Activated CD4-positive, alpha-beta T cell treated with anti-CD3 and anti-CD28 coated beads, Interleukin-2, Interleukin-4, amounts not matched to agents 100 ng/mL and 50 ng/mL, durations not matched to agents 16 hours and 8 hours (primary cell): ENCODE measurements at places on chromosomes 1 and 21.

- peak; percentile 86 for DNase-seq
These were observed at the start of gene IL12RB2 for GRCh38 chr1:67307251-67308060. Gene IL12RB2 (plus strand): TSS chr1:67307873. CDS start chr1:67320369, 12,496 bp downstream.

DNA sequence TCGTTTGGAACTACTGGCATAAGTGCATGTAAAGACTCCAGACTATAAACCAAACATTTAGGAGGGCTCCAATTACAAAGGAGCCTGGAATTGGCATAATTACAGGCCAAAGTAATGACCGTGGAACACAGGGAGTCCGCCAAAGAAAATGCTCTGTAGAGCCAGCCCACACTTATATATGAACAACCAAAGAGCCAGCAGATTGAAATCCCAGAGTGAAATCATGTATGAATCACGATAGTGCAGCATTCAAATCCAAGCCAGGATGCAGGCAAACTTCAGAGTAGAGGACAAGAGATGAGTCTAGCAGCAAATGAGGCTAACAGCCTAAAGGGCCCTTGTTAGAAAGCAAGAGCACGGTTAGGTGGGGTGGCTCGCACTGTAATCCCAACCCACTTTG lies 13.1 kb downstream of the VPS26C start:
- no peak for DNase-seq

DNA sequence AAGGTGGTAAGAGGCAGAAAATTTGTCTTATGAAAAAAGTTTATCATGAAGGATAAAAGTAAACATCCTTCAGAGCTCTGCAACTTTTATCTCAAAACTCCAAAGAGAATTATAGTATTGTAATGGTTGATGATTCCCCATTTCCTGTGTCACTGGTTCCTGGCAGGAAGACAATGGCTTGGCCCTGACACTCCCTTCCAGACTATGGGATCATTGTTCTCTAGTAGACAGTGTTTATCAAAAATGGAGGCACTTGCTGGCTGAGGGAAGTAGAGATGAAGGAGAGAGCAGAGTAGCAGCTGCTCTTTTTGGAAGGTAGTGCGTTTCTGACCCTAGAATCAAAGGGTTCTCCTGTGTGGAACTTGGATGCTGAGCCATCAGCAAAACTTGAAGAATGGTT lies 145.9 kb upstream of the ATP1B1 start:
- no peak for DNase-seq

- peak; percentile 82 for DNase-seq
These were observed 92.1 kb downstream of the NIBAN1 start for GRCh38 chr1:184881941-184882913.

- DNase-seq: no peak
These were observed 15.6 kb upstream of the VAMP3 start for GRCh38 chr1:7755448-7755847.

DNA sequence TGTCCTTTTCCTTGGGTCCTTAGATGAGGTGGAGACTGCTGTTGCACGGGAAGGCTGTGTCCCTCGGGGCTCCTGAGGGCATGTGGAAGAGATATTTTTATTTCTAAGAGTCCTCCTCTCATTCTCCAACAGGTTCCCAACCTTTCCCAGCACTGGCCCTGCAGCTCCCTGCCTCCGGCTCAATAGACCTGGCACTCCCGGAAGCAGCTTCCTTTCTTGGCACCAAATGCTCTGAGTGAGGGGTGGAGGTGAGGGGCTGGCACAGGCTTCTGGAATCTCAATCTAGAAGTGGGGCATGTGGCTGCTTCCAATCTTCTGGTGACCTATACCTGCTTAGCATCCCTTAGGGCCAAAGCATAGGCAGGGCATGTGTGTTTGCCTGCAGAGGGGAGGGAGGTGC lies 4.5 kb downstream of the ETV3L start:
- no peak for DNase-seq

GRCh38 chr1:168628807-168629206 lies 52.4 kb downstream of the XCL1 start:
- peak; percentile 9 for DNase-seq

GRCh38 chr1:209641832-209642172 lies 10.4 kb downstream of the LAMB3 start:
- DNase-seq: no peak

DNA sequence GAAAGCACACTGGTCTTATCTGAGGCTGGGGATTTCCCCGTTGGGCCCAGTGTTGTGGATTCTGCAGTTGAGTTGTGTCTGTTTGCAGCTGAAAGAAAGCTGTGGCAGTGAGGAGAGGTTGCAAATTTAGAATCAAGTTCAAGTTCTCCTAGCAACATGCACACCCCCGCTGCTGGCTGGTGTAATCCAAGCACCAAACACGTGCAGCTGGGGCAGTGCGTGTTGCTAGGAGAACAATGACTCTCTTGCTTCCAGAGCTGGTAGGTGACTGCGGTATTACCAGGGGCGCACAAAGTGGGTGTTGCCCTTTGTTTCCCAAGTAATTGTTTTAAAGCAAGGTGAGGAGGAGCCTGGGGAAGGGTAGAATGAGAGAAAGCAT lies 91.5 kb downstream of the IER5 start:
- DNase-seq: no peak

DNA sequence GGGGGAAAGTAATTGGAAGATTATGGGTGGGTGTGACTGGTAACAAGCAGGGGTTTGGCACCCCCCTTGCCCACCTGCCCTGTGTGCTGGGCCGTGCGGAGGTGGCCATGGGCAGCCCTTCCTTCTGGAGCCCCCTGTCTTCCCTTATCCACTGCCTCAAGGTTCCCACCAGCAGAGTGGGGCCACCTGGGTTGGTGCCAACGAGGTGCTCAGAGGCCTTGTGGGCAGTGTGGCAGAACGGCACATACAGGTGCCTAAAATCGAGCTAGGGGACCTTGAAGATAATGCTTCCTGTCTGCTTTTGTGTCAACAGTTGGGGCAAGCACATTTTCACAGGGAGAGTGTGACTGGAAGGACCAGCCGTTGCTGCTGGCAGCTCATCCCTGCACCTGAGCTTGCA lies 161.8 kb downstream of the PCBP3 start:
- DNase-seq: no peak

- DNase-seq: no peak
These were observed 20.1 kb upstream of the SELENON start for GRCh38 chr1:25779894-25780293.

- no peak for DNase-seq
These were observed at the start of gene PDZK1IP1 for GRCh38 chr1:47189844-47190508. Gene PDZK1IP1 (minus strand): TSS chr1:47190036. CDS start chr1:47189932, 104 bp downstream.

GRCh38 chr1:9561429-9561828 lies 22.2 kb downstream of the SLC25A33 start:
- DNase-seq: no peak

DNA sequence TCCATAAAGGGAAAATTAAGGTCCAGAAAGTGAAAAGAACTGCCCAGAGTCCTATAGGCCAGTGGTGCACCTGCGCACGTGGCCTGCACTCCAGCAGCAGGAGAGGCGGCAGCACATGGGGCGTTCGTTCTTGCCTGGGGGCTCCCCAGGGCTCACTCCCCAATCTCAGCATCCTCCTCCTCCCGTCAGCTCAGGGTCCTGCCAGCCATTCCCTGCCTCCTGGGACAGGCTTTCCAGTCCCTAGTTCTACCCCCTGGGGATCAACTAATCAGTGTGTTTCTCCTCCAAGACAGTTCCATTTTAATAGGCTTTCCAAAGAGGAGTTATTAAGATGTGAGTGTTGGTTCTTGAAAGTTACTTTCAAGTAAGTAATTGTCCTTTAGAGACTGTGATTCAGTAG lies 1.2 kb upstream of the A3GALT2 start:
- no peak for DNase-seq

GRCh38 chr1:12572522-12572921 lies 45.5 kb downstream of the DHRS3 start:
- no peak for DNase-seq

GRCh38 chr1:220873868-220874655 lies 5.2 kb upstream of the HLX start:
- DNase-seq: peak; percentile 35

DNA sequence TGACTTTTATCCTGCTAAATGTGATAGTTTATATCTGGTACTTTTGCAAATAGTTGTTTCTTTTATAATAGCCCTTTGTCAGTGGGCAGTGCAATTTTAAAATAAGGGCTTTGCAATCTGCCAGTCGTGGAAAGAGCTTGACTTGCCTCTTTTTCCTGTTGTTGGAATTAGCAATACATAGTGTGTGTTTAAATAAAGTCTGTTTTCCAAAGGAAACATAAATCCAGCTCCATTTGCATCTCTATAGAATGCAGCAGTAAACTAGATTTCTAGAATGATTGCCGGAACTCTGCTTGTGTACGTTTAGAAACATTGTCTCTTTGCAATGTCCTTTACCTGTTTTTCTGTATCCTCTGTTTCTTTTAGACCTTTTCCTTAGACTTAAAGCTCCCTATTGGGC lies 33.1 kb downstream of the GABPA start:
- no peak for DNase-seq

DNA sequence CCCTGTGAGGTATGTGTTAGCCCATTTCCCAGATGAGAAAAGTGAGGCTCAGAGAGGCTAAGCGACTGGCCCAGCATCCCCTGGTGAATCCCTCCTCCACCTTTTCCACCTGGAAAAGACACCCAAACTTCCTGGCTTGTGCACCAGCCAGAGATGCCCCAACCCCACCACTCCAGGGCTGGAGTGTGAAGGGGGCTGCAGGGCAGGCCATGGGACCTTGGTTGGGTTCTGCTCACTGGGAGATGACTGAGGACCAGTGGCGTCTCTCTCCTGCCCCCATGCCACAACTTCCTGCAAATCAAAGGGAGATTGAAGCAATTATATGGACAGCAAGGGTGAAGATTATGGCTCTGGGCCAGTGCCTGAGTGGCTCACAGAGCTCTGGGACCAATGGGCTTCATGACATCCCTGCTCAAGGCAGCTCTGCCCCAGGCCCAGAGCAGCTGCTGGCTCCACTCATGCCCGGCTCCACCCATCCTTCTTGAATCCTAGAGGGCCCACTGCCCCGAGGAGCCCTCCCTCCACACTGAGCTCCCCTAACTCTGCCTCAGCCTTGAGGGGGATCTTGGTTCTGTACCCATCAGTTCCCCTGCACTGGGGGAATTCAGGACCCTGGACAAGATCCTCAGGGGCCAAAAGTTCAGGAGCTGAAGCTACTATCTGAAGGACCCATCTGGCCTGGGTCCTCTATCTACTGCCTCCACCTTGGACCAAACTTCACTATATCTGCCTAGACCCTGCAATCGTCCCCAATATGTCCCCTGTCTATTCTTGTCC lies 416.9 kb downstream of the PTPRU start:
- DNase-seq: no peak

GRCh38 chr1:233364695-233365539 lies 37.4 kb downstream of the MAP3K21 start:
- no peak for DNase-seq

DNA sequence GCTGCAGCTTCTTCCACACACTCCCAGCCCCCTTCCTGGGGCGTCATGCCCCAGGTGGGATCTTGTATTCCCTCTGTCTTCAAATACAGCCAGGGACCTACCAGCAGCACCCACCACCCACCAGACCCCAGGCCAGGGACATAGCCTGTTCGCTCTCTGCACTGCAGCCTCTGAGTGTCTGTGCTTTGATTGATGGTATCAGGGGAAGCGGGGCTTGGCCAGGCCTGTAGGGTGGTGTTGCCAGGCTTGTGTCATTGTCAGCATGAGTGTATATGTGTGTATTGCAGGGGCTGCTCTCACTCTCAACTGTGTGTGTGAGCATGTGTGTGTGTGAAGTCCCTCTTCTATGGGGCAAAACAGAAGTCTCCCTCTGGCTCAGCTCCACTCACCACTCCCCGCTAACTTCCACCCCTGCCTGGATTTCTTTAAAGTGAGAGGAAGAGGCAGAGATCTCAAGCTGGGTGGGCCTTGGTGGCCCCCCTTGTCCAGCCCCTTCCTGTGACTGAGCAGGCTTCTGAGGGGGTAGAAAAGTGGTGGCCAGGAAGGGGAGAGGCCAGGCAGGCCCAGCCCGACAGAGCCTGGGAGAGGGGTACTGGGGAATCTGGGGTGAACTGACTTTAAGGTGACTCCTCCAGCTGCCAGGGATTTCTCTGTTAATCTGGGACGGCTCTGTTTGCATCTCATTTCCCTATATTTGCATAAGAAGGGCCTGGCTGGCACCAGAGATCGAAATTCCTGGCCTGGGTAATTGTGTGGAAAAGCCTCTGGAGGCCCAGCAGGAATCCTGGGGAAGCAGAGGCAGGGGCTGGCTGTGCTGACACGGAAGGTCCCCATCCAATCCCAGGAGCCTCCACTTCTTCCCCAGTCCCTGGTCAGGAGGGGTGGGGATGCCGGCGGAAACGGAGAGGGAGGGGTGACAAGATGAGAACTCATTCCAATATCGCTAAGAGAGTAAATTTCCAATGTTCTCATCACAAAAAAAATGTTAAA lies 18.6 kb upstream of the ADGRB2 start:
- DNase-seq: no peak

GRCh38 chr1:41768583-41768982 lies 150.1 kb downstream of the HIVEP3 start:
- no peak for DNase-seq

DNA sequence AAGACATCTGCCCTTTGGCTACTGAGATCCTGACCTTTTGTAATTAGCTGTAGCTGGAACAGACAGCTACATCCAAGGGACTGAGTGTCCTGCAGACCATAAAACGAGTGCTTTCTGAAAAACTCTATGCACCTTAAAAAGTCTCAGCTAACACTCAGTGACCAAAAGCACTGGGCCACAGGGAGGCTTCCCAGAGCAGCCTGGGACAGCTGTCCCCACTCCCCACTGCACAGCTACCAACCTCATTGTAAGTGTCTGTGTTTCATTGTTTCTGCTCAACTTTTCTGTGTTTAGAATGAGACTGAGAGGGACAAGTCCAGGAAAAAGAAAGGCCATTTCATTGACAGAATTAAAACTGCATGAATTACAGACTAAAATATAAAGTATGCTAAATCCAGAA lies 80.7 kb downstream of the SMYD2 start:
- DNase-seq: no peak

- DNase-seq: no peak
These were observed 13.8 kb downstream of the PDIK1L start for GRCh38 chr1:26125382-26125781.

- DNase-seq: peak; percentile 28
These were observed 22.8 kb downstream of the DHX9 start for GRCh38 chr1:182861994-182862393.

GRCh38 chr1:11535761-11536572 lies 57.0 kb downstream of the DISP3 start:
- no peak for DNase-seq

DNA sequence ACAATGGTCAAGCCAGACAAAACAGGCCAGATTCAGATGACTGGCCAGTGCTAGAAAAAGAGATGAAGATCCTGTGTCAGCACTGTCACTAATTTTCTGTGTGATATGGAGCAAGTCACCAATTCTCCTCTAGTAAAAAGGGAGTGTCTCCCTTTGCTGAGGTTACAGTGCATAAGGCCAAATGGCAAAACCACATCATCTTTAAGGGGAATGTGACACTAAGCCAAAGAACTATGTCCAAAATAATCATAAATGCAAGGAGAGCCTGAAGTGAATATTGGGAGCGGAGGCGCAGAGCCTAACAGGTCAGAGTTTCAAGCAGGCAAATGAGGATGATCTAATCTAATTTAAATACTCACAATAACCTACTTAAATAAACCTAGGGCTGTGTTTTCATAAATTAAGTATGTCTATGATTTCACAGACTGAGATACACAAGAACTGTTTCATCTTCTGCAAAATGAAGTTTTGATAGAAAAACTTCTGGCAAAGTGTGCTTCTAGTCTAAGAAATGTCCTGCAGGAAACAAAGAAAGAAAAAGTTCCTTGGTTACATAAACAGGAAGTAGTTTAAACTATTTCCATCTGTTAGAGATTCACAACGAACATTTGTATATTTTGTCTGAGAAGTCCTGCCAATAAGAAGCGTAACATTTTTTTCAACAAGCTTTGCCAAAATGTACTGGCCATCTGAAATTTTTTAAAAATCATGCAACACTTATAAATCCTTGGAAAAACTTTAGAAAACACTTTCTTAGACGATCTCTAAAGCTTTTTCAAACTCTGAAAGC lies 290.2 kb downstream of the LRRC40 start:
- no peak for DNase-seq

- DNase-seq: no peak
These were observed 4.6 kb upstream of the CDCP2 start for GRCh38 chr1:54157401-54157800.
